ENCODE measurements at places on chromosomes 5 and 9.

DNA sequence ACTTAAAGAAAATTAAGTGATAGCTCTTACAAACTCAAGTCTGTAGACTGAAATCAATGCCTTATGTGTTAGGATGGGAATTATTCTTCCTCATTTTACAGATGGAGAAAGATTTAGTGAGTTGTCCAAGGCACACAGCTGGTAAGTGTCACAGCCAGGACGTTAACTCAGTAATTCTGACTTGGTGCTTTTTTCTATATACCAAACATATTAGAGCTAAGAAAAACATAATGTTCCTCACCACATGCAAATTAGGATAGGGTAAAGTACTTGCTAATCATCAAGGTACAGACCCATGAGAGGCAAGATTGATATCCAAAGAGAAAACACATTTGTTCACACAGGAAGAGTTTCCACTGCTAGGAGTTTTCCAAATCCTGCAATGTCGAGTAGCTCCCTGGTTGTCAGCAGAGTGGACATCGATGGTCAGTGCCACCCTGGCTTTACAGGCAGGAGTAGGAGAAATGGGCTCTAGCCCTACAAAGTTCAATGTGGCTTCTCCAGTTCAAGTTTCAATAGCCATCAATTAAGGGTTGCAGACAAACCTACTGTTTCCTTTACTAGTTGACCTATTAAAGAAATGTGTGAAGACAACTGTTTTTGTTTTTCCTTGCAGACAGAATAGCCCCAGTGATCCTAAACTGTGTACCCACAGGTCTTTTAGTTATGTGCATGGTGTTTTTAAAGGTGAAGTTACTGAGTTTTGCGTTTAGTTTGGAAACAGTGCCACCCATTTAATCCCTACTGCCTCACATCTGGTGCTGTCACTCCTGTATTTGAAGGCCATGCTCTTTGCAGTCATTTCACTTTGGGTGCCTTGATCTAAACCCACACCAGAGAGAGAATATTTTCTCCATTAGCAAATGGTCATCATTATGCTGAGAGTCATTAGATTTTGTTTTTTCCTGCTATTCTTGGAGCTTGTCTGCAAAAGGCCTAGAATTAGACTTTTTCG is 460.8 kb upstream of the SMARCA2 start:
- no peak for DNase-seq

- DNase-seq: no peak
These were observed at the start of gene BNC2 for GRCh38 chr9:16870596-16871335. Gene BNC2, minus strand, starts transcription at chr9:16870670. Its CDS starts 22 bp downstream, at chr9:16870648.

DNA sequence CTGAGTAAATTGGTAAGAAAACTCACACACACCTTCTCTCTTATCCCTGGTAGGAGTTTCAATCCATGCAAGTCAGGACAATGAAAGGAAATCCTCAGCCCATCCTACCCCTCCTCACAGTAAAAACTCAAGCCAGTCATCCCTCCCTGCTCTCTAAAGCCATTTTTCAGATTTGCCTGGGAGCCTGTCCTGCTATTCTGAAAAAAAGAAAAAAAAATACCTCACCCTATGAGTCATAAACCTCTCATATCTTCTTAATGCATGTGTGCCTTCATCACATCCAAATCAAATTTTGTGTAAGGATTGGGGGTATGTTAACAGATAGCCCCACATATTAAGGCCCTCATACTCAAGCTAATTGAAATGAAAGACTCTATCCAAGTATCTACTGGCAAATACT is 14.1 kb downstream of the UGT3A2 start:
- no peak for DNase-seq

- DNase-seq: no peak
These were observed 18.3 kb upstream of the CCDC192 start for GRCh38 chr5:127684726-127685467.

DNA sequence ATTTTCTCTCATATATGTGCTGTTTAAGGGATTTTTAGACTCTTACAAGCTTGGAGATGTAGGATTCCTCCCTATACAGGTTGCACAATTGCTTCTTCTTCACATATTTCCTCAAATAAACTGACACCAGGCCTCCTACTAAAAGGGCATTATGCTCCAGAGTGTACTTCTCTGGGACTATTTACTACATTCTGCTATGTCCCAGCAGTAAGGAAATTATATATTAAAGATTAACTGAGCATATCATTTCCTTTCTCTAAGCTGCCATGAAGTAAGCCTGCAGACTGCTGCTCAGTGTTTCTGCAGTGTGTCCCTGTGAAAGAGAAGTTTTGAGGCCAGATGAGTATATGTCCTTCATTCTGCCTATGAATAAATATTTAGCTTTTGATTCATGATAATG is 356.9 kb upstream of the NUDT12 start:
- no peak for DNase-seq

- DNase-seq: no peak
These were observed 1.1 kb upstream of the SSBP2 start for GRCh38 chr5:81751836-81752643.

GRCh38 chr5:94025788-94026473 is 284.5 kb upstream of the POU5F2 start:
- no peak for DNase-seq

GRCh38 chr9:134525841-134526583 is 115.6 kb upstream of the COL5A1 start:
- DNase-seq: no peak

GRCh38 chr5:145568581-145568980 is 266.6 kb downstream of the PRELID2 start:
- DNase-seq: no peak

GRCh38 chr5:137296213-137296781 is 202.8 kb downstream of the SPOCK1 start:
- no peak for DNase-seq

DNA sequence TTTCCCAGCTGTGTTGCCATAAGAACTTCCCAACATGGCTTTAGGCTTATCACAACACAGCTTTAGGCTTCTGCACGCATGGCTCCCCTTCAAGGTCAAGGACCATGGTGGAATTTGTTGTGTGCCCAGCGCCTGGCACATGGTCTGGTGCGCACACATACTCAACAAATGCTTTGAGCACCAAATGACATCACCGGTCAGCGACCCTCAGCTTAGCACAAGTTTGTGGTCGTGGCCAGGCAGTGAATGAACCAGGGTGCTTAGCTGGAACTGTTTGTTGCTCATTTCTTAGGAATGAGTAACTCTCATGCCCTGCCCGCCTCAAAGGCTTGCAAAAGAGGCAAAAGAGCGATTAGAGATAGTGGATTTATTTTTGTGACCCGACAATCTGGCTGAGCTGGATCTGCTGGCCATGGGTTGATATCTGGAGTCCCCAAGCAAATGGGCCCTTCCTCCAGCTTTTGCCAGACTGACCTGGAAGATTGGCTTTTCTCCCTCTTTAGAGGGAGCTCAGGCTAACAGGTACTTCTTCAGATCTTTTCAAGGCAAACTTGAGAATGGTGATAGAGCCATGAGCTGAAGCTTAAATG is 58.9 kb downstream of the DAP start:
- DNase-seq: no peak

DNA sequence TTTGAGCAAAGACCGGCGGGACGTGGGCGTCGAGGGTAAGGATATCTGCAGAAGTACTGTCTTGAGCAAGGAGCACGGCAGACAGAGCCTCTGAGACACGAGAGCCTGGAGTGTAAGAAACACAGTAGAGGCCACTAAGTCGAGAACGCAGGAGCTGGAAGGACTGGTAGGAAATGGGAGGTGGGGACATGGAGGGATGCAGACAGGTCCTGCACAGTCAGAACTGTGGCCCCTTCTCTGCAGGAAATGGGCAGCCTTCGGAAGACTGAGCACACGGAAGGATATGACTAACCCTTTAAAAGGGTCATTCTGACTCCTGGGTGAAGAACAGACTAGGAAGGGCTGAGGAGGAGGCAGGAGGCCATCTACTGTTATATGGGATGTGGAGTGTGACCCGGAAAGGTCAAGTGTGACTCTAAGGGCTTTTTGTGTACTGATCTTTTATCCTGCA is 1.4 kb upstream of the CAMSAP1 start:
- DNase-seq: no peak

- DNase-seq: no peak
These were observed 41.0 kb downstream of the OTULIN start for GRCh38 chr5:14705556-14705955.

GRCh38 chr5:6496207-6496584 is 47.5 kb downstream of the UBE2QL1 start:
- DNase-seq: no peak

GRCh38 chr5:1004461-1005248 is 3.9 kb upstream of the NKD2 start:
- DNase-seq: peak; percentile 11

DNA sequence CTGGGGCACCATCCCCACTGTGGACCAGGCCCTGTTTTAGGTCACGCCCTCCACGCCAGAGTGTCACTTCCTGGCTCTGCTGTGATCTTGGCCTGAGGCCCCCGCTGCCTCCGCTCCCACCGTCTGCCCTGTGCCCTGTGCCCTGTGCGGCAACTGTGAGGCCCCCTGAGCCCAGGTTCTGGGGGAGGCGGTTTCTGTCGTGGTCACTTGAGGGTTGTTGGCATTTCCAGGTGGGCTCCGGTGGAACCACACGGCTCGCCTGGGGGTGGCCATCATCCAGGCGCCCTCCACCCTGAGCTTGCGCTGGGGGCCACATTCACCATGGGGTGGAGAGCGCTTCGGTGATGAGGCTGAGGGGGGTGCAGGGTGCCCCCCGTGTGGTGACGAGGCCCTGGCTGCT is 6.6 kb downstream of the DPP7 start:
- DNase-seq: no peak

GRCh38 chr9:93223260-93224180 is 39.6 kb downstream of the WNK2 start:
- no peak for DNase-seq

- DNase-seq: no peak
These were observed 324 bp downstream of the LPCAT1 start for GRCh38 chr5:1523480-1523792.

DNA sequence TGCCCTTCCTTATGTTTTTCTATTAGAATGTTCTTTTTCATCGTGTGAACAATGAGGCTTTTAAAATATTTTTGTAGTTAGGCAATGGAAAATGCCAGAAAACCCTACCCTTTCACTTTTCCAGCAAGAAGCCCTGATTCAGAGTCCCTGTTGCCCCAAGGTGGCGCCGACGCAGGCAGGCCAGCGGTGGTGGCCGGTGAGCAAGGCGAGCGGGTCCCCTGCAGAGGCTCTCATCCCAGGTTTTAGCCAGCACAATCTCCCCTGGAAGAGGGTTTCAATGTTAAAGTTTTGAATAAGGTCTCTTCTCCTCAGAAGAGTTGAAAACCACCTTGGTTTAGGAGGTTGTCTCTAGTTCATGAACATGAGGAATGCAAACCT is 40.8 kb upstream of the CKMT2 start:
- DNase-seq: no peak

- no peak for DNase-seq
These were observed 75.7 kb downstream of the PJA2 start for GRCh38 chr5:109334056-109334455.

- DNase-seq: peak; percentile 68
These were observed 6.4 kb upstream of the RALGDS start for GRCh38 chr9:133127340-133127981.

DNA sequence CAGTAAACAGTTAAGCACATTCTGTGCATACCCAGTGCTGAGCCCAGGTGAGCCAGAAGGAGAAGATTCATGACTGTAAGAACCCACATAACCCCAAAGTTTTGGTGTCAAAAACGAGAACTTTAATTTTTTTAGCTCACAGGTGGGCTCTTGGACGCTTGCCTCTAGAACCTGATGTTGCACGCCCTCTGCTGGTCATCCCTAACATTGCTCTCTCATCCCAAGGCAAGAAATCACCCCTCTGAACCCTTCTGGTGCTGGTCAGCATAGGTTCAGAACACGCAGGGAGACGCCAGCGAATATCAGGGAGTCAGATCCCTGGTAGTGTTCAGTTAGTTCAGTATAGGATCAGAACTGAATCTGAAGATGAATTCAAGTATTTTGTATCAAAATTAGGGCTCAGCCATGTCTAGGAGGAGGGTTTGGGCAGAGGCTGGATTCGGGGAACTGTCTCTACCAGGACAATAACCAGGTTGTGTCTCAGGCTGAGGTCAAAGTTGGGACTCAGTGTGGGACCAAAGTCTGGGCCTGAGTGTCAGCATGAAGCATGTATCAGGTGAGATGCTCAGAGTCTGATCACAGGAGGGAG is 4.1 kb upstream of the DNAJB5 start:
- DNase-seq: no peak

DNA sequence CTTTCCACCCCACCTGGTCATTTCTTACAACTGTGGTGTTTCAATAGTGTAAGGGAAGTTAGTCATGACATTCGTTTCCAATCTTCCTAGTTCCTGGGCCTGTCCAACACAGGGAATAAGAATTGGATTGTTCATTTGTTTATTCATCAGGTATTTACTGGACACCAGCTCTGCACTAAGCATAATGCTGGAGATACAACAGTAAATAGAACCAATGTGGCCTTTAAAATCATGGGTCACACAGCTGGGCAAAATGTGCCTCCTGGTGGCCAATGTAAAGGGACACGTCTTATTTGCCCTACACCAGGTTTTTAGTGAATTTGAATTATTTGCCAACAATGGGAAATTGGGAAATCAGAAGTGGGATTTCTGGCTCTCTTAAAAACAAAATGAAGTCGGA is 10.4 kb downstream of the ABLIM3 start:
- DNase-seq: no peak

DNA sequence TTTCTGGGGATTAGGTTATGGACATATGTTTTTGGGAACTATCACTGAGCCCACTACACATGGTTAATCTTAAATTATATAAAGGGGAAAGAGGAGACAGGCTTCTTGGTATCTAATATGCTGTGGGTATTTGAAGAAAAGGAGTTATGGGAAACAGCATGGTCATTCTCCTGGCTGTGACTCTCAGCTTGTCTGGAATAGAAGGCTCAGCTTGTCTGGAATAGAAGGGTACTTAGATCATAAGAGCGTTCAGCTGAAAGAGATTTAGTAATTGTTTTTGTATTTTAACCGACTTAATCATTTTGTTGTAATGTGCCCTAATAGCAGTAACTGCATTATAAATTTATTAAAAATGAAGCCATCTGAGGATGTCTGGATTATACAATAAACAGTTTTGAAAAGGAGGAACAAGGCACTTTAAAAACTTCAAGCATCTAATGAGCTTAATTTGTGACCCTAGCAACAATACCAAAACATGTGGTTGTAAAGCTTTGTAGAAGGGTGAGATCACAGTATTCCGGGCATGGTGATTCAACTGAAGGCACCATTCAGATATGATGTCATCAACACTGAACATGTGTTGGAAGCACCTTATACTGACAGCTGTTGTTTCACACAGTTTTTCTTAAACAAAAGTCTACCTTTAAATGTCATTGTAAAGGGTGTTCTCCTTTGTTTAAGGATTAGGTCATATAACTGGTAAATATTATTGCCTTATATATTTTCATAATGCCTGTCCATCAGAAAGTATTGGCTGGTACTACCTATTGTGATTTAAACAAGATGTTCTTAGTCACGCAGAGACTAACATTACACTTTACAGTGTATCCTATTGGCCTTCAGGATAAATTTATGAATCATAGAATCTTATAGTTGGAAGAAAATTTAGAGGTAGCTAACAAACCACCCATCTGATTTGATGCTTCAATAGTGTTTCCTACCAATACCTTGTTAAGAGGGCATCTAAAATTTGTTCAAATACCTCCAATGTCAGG is 2174.1 kb upstream of the WWC1 start:
- DNase-seq: no peak

- no peak for DNase-seq
These were observed 80.0 kb downstream of the MEGF10 start for GRCh38 chr5:127370631-127371030.

Measured in T-cell (primary cell).